ENCODE measurements at places on chromosomes 11 and 22.

DNA sequence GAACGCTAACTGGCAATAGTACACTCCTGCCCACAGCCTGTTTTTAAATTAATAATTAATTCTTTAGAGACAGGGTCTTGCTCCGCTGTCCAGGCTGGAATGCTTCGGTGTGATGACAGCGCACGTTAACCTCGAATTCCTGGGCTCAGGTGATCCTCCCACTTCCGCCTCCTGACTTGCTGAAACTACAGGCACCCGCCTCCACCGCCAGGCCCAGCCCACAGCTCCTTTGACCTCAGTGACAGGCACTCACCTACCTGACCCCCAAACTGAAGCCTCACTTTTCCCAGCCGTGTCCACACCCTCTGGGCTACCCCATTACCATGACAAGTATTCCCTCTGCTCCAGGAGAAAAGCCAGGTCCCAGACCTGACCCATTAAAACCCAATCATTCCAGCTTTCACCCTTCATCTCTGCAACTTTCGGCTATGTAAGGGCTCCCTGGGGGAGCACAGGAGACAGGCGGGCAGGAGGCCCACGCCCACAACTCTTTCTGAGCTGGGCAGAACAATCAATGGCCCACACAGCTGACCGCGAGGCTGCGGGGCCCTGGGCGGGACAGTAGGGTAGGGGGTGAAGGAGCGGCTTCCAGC, 730 bp downstream of the LMNTD2 start:
- no peak for DNase-seq

- DNase-seq = no peak
These were observed 219.7 kb downstream of the CNTN5 start for GRCh38 chr11:99240192-99241030.

- DNase-seq = no peak
These were observed 21.8 kb downstream of the RTN4RL2 start for GRCh38 chr11:57481915-57482781.

DNA sequence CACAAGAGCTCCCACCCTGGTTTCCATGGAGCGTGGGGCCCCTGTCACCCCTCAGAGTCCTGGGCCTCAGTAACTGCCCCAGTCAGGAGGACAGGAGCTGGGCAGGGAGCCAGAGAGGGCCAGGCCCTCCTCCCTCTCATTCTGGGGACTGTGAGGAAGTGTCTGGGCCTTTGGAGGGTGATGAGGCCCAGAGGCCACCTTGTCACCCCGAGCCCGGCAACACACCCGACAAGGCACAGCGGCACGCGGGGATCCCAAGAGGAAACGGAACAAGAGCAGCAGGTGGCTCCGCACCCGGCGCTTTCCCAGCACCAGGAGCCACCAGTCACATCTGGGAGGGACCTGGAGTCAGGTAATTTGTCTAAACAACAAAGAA, 72.1 kb downstream of the CELSR1 start:
- DNase-seq = no peak

- no peak for DNase-seq
These were observed 4.0 kb downstream of the B3GNT6 start for GRCh38 chr11:77038029-77038824.

GRCh38 chr22:49238181-49239141, 589.2 kb downstream of the BRD1 start:
- no peak for DNase-seq
